Stimulated activated CD8-positive, alpha-beta memory T cell treated with anti-CD3 and anti-CD28 coated beads, Interleukin-4, amount 100 ng/mL, for 24 hours (primary cell): ENCODE measurements at places on chromosomes 6 and 20.

GRCh38 chr6:12957321-12958051 lies 240.9 kb downstream of the PHACTR1 start:
- no peak for DNase-seq

GRCh38 chr6:110002676-110003075 lies 24.6 kb downstream of the GPR6 start:
- no peak for DNase-seq

- no peak for DNase-seq
Observed at GRCh38 chr6:148398244-148398643, 55.6 kb downstream of the SASH1 start.

DNA sequence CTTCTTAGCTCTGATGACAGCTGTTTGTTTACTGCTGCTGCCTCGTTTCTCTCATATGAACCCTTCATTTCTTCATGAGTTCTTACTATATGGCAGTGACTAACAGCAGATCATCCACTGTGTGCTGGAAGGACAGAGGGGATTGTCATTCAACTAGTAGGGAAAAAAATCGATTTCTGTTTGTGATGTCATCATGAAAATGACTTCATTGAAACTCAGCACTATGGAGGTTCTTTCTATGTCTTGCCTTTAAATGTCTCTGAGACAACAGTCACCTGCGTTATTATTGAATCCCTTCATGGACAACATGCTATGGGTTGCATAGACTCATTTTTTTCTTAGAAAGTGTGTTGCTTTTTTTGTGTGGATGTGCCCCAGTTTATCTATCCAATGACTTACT lies 394.4 kb downstream of the DOK5 start:
- DNase-seq, result no peak

- no peak for DNase-seq
Observed at GRCh38 chr6:108883172-108883571, 35.0 kb downstream of the ARMC2 start.

GRCh38 chr20:49344975-49345374 lies 67.1 kb upstream of the ZNFX1 start:
- no peak for DNase-seq

GRCh38 chr20:32842688-32843524 lies 15.8 kb upstream of the EFCAB8 start:
- DNase-seq, result no peak

DNA sequence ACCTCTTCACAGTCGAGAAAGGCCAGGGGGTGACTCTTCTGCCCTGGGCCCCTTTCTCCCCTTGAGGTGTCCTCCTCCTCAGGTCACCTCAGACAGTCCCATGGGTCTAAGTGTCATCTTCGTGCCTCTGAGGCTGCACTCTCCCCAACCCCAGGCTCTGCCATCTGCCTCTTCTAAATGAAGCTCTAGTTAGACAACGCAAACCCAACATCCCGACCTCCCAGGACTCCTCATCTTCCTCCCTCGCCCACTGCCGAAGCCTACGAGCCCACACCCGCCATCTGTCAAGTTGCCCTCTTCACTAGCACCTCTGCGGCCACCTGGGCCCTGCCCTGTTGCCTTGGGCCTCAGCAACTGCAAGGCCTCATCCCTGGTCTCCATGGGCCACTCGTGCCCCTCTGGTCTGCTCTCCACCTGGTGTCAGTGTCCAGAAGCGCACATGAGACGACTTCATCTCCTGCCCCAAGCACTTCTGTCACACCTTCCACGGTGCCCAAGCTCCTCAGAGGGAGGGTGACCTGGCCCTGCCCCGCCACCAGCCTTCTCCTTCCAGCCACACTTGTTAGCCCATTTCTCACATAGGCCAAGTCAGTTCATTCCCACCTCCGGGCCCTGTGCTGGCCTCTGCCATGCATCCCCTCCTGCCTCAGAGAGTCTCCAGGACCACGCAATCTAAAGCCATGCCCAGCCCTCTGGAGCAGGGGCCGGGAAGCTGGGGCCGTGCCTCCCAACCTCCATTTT lies 53.8 kb downstream of the RRBP1 start:
- DNase-seq, result no peak

DNA sequence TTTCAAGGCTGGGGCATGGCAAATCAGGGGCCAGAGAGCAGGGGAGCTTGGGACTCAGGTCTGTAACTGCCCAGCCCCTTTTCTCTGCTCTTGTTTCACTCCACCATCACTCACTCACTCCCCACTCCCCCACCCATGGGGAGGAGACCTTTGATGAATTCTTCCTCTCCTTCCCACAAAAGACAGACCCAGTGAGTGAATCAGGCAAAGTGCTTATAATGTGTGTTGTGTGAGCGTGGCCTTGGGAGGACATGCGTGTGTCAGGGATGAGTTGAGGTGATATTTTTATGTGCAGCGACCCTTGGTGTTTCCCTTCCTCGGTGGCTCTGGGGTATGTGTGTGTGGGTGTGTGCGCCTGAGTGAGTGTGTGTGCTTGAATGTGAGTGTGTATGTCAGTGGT lies 1.0 kb upstream of the CUL9 start:
- DNase-seq, result no peak

- DNase-seq, result no peak
Observed at GRCh38 chr6:102774326-102774725, 1380.8 kb downstream of the GRIK2 start.

DNA sequence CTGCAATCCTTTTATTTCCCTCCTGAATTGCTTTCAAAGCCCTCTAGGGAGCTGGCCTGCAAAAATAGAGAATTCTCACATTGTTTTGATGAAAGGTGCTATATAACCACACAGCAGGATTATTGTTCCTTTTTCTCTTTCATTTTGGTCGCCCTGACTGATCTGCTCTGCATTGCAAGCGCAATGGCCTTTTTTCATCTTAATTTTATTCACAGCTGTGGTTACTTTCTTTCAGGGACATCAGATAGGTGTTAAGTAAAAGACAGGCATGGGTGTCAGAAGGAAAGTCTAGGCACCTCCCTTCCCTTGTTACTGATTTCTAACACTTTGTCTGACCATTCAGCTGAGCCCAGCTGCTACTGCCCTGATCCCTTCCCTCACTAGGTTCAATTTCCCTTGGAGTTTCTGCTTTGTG lies 850.5 kb upstream of the MAP3K7 start:
- DNase-seq, result no peak

DNA sequence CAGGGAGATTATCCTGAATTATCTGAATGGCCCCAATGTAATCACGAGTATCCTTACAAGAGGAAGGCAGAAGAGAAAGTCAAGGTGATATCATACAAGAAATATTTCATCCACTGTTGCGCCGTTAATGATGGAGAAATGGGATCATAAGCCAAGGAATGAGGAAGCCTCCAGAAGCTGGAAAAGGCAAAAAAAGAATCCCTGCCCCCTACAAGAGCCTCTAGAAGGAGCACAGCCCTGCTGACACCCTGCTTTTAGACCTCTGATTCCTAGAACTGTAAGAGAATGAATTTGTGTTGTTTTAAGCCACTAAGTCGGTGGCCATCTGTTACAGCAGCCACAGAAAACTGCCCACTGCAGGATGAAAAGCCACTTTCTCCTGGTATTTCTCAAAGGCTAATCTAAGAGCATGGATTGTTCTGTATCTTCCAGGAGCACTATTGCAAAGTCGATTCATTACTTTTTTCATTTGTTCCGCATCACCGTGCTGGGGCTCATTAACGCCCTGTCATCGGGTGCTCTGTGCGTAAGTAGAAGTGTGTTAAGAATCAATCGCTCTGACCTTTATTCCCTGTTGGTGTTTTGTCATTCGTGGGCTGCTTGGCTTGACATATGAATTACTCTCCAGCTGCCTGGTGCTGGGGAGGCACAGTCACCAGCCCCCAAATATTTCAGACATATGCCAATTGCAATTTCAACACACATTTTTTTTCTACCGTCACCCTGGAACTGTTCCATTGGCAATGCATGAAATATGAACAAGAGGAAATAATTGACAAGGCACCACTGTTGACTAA lies 117.0 kb downstream of the PCSK2 start:
- DNase-seq, result no peak

GRCh38 chr6:166330612-166331011 lies 11.7 kb downstream of the SFT2D1 start:
- no peak for DNase-seq

DNA sequence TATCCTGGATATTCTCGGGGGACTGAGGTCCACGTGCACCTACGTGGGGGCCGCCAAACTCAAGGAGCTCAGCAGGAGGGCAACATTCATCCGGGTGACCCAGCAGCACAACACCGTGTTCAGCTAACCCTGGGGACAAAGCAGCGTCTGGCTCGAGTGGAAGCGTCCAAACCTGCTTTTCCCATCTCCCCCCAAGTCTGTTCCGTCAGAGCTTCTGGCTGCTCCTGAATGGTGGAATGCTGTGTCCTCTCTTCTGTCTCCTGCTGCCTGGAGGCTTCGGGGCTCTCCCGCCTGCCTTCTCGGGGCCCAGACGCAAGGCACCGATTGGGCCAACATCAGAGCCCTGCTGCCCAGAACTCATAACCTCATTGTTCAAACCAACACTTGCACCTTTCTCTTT lies 56.7 kb downstream of the GMPR start:
- no peak for DNase-seq

DNA sequence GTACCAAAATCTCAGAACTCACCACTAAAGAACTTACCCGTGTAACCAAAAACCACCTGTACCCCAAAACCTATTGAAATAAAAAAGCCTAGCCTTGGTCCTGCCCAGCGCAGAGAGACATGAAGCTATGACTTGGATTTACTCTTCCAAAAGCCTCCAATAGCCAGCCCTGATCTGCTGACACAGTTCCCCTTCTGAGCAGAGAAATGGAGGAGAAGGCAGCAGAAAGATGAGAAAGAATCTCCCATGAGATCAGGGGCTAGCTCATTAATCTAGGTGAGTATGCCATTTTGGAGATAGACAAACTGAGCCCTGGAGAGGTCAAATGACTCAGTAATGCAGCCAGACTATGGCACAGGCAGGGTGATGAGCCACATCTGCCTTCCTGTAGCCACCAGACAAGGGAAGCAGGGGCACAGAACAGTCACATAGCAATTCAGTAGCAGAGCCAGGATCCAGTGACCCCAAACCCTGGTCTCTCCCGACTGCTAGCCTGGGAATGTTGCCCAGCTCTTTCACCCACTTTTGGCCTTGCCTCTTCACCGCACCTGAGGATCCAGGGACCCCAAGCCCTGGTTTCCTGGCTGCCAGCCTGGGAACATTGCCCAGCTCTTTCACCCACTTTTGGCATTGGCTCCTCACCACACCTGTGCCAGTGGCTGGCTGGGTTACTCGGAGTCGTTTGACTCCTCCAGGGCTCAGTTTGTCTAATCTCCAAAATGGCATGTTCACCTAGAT lies 7.2 kb upstream of the SDCBP2 start:
- DNase-seq, result no peak

DNA sequence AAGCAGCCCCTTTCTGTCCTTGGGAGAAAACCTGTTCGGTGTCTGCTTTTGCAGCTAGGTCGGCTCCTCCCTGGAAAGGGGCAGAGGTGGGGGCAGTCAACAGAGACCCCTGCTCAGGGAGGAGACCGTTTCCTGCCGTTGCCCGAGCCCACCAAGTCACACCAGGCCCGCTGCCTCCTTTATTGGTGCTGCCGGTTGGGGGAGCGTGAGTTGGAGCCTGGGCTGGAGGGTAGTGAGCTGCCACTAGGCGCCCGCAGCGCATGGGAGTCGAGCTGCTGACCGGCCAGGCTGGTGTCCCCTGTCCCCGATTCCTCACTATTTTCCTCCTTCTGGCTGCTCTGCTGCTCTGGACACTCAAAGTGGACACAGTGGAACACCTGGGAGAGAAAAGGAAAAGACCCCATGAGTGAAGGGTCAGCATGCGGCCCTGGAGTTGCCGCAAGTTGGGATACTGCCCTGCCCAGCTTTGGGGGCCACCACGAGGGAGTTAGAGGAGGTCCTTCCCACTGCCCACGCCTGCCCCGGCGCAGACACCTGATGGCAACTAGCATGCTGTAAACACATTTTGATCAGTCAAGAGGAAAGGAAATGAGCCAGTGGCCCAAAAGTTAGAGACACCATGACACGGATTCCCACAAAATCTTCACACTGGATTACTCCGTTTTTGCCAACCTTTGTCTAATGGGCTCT lies 355.4 kb downstream of the ZFAND3 start:
- DNase-seq, result no peak

GRCh38 chr20:24702501-24703283 lies 233.3 kb downstream of the SYNDIG1 start:
- DNase-seq, result no peak

DNA sequence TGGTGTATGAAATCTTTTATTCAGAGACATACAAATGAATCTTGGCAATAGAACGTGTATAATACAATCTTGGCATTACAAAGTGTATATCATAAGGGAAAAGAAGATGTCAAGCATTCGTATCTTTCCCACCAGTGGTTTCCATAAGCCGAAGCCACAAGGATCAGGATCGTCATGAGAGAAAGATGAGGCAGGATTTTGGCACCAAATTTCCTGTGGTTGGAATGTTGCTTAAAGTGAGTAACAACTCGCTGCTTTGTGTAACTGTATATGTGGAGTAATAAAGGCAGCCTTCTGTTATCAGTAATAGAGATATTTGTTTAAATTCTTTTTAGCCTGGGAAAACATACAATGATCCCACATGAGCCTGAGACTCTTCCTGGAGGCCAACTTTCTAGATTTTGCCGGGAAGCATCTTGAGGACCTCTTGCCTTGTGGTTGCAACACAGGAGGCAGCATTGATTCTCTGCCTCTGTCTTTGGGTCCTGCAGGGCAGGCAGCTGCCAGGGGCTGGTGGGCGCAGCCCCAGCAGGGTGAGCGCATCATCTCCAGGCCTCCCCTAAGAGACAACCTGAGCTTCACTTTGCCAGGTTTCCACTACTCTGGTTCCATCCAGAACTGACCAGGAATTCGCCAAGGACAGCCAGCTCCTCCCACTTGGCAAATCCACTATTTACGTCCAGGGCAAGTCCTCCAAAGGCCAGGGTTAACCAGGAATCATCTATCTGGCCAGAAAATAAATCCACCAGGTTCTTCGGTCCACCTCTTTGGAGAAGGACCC lies 230.9 kb upstream of the SULF2 start:
- no peak for DNase-seq

DNA sequence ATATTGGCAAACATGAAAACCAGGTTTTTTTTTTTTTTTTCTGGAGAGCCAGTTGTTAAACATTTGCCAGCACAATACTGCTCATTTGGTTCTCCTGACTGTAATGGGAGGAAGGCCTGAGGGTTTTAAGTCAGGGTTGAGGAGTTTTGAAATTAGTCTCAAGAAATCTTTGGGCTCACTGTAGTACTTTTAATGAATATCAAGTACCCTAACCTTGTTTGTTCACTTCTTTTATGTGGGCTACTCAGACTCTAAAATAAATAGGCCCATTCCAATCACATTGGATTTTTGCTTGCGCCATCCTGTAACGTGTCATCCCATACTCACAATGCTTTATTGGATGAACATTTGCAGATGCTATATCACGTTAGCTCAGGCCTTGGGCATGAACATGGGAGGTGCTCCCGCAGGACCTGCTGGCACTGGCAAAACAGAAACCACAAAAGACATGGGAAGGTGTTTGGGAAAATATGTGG lies 146.9 kb downstream of the DNAH8 start:
- no peak for DNase-seq

DNA sequence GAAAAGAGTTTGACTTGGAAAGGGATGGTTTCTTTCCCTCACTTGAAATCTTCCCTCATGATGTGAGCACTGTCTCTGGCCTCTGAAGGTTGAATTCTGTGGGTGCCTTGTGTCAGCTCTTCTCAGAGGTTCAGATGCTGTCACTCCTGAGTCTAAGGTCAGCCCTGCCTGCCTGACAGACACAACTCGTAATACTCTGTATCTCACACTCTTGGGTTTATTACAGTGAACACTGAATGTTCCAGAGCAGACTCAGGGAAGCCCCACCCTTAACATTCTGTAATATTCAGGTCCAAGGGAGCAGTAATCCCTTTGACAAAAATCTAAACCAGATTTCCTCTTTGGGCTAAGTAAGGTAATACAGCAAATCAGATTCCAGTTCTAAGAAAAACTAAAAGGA lies 837.8 kb downstream of the QKI start:
- no peak for DNase-seq

GRCh38 chr6:29336269-29336668 lies 32.4 kb downstream of the OR5V1 start:
- DNase-seq, result no peak
